ENCODE measurements at places on chromosomes 3 and 15. TPM values are rescaled to one million over a fixed set of nuclear protein-coding genes. Genes with fewer than 3 reads are reported as not detected.

TEX55 gene
- total RNA-seq = not detected

MYO5C gene
- 1.3 TPM for total RNA-seq

GLDN gene
- total RNA-seq = not detected

RHOV gene
- total RNA-seq = not detected

CPOX gene
- total RNA-seq = 88.5 TPM

PLSCR2 gene
- not detected for total RNA-seq

C3orf38 gene
- total RNA-seq = 31.3 TPM

COL6A5 gene
- total RNA-seq = not detected

ANKRD63 gene
- total RNA-seq = not detected

C3orf20 gene
- not detected for total RNA-seq

ACTC1 gene
- total RNA-seq = not detected

Data from activated CD8-positive, alpha-beta memory T cell treated with anti-CD3 and anti-CD28 coated beads, Interleukin-2, amount 10 ng/mL, durations not matched to agents 7 days and 5 days (primary cell).